ENCODE measurements at places on chromosomes 4 and X.

DNA sequence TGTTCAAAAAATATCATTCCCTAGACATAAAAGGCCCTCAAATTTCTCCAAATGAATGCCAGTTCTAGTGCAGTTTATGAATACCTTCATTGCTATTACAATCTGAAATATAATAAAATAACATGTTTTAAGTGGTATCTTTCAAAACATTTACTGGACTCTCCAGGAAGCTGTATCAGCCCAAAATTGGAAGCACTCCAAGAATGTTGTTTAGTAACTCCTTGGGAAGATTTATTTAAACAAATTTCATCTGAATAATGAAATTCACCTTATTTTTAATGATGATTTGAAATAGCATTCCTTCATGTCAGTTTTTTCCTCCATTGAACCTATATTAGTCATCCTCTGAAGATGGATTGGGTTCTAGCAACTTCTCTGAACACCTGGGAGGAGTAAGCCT, 217.2 kb upstream of the PCDH18 start:
- DNase-seq = no peak

- no peak for DNase-seq
Observed at GRCh38 chr4:179927473-179927872, 2315.7 kb upstream of the TENM3 start.

GRCh38 chrX:41128955-41129354, 43.7 kb downstream of the USP9X start:
- DNase-seq = no peak

GRCh38 chr4:112031712-112032328, 113.4 kb upstream of the FAM241A start:
- DNase-seq = no peak

- no peak for DNase-seq
Observed at GRCh38 chr4:149595500-149595899, 220.1 kb downstream of the IQCM start.

DNA sequence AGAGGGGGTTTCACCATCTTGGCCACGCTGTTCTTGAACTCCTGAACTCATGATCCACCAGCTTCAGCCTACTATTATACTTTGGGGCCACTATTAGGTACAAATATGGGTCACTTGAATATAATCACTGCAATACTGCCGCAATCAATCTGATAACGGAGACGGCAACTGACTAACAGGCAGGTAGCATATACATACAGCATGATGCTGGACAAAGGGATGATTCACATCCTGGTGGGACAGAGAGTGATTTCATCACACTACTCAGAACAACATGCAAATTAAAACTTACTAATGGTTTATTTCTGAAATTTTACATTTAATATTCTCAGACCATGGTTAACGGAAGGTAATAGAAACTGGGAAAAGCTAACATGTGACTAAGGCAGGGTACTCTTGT, 10.9 kb downstream of the LRBA start:
- no peak for DNase-seq

DNA sequence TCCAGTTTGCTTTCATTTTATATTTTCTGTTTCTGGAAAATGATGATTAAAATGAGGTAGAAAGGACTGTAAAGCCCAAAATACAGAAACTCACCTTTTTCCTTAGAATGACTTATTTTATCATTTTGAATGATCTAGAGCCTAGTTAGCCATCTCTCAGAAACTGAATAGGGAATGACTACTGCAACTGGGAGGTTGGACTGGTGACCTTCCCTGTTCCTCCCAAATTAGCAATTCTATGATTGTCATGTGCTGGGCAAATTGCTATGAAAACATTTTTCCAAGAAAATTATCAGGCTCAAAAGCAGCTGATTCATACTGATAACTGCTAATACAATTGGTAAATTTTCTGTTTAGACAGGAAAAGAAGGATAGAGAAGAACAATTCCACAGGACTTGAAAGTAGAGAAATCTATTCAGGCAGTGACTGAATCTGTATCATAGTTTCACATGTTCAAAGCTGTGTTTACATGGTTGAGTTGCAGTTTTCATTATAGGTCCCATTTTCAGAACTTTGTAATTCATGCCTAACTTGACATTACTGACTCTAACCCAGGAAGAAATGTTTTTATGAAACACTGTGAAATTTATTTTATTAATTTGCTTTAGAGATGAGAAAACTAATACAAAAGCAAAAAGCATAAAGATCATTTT, 43.4 kb upstream of the SEC24B start:
- no peak for DNase-seq

DNA sequence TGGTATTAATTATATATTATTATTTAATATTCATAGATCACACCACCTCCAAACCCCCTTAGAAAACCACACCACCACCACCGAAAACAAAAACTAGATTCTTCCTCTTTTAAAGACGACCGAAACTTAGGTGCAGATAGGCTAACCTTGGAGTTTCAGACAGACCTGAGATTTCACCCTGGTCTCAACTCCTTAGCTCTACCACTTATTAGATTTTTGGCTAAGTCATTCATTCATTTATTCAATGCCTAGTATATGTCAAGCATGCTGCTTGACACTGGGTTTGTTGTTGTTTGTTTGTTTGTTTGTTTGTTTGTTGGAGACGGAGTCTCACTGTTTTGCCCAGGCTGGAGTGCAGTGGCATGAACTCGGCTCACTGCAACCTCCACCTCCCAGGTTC, 9.5 kb upstream of the BMP2K start:
- DNase-seq = no peak

- no peak for DNase-seq
Observed at GRCh38 chr4:40980318-40980883, 230.6 kb downstream of the NSUN7 start.

DNA sequence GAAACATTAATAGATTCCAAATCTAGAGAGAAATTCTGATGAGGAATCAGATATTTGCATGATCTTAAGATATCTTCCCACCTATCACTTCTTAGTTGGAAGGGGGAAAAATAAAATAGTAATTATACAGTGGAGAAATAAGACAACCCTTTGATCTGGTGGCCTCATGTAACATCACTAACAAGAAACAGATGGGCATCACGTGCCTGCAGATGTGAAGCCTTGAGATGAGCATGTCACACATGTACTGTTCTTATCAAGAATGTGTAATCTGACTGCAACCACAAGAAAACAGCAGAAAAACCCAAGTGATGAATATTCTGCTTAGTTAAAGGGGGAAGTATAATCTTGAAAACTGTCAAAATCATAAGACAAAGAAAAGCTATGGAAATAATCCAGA, 31.4 kb upstream of the NKX6-1 start:
- no peak for DNase-seq

DNA sequence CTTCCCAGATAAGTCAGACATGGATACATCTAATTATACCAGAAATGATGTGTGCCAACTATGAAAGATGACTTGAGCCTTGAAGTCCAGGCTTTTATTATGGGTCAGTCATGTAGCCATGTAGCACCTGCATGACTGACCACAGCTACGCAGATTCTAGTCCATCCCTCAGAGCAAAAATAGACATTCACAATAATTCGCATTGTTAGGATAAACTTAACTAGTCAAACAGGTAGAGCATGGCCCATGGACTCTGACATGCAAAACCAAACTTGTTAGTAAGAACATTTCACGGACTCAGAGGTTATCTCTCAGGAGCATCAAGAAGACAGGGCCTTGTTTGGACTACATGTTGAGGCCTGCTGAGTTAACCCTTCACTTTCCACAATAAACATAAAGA, 132.6 kb downstream of the PWWP3B start:
- no peak for DNase-seq

GRCh38 chr4:150327262-150327780, 249.1 kb downstream of the DCLK2 start:
- no peak for DNase-seq

DNA sequence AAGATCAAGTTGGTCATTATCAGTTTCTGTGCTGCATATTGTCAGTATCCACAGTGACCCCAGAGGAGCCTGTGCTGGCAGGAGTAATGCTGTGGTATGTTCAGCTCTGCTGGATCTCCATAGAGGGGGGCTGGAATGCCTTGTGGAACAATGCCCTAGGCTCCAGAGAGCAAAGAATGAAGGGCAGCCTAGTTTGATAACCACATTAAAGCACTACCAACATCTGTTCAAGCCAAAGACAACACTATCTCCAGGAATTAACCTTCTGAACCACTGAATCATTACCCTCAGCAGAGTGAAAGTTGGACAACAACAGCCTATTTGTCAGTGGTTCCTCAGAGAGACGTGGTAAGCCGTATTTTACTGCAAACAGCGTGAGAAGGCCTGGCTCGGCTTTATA, 192.3 kb upstream of the CXorf66 start:
- DNase-seq = no peak

GRCh38 chr4:29375716-29376115, 1344.5 kb upstream of the PCDH7 start:
- no peak for DNase-seq

GRCh38 chr4:133402616-133403015, 253.5 kb downstream of the PCDH10 start:
- no peak for DNase-seq
